ENCODE measurements at places on chromosomes 6 and 20.

GRCh38 chr20:11035211-11035610 lies 361.4 kb upstream of the JAG1 start:
- DNase-seq: no peak

DNA sequence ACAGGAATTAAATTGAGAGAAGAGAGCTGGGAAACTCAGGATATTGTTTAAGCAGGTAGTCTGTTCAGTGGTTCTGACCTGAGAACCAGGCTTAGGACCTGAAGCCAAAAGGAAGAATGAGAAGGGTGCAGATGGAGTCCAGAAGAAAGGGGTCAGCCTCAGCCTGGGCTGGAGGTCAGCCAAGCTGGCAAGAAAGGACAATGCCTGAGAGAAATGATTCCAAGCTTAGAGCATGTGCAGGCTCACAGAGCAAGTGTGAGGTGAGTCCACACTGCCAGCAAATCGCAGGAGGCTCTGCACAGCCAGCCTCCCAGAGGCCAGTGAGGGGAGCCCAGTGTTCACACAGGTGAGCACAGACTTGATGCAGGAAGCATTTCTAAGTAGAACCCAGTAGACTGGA lies 47.3 kb downstream of the DAAM2 start:
- DNase-seq: no peak

GRCh38 chr20:58143531-58143930 lies 84.9 kb downstream of the ANKRD60 start:
- DNase-seq: no peak

- DNase-seq: no peak
These were observed 49.4 kb downstream of the PSMG4 start for GRCh38 chr6:3308106-3308505.

DNA sequence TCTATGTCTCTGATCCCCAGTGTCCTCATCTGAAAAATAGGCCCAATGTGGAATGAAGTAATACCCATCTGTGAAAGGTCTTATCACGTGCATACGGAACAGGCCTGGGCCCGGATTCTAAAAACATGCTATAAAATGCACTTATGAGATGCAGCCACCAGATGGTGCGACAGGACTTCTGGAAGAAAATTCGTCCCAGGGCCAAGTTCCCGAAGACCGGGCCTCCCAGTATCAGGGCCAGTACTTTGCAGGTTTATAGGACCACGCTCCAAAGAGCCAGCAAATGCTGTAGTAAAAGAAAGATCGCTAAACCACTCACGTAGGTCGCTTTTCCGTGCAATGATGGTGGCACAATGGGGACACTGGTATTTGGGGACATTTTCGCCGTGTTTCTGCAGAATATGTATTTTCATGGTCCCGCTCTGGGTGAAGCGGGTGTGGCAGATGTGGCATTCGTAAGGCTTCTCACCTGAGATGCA lies 10.6 kb downstream of the CTCFL start:
- no peak for DNase-seq

GRCh38 chr6:131565056-131565455 lies 8.0 kb upstream of the ARG1 start:
- DNase-seq: no peak

DNA sequence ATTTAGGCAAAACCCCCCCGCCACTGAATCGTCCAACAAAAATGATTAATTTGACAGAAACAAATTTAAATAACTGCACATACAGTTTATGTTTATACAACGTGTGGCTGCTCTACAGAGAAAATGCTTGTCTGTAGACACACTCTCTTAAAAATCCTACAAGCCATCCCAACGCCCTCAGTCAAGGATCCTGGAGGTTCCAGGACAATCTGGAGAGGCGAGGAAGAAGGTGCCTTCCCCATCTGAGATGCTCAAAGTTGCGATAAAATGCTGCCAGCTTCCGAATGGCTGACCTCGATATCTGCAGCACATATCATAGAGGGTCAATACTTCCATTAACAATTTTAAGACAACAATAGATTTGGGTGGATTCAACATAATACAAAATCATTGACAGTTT lies 25.3 kb downstream of the ZNF217 start:
- DNase-seq: no peak

GRCh38 chr6:112049026-112049799 lies 4.7 kb upstream of the CCN6 start:
- no peak for DNase-seq

DNA sequence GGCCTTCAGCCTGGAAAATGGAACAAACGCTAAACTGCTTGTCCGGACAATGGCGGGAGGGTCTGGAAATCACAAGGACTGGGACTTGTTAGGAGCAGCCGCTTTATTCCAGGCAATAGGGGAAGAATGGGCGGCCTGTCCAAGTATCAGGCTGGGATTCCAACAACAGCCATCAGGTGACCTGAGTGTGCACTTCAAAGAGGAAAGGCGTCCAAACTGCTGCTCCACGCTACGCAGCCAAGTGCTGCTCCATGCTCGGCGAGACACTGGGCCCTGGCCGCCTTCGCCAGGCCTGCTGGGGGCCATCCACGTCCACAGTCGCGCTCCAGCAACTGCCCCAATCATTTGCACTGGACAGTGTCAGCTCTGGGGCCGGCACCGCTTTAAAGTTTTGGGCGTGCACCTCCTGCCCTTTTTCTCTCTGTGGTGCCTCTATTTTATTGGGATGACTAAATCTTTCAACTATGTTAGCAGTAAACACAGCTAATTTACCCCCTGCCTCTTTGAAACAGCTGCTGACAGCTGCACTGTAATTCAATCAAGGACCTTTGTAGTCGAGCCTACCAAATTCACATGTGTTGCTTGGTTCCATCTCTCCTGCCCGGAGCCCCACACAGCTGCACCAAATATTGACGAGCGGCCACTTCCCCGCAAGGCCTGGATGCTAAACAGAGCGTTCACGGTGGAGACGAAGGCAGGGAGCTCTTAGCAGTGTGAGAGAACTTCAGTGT lies 98.3 kb downstream of the BMP7 start:
- DNase-seq: no peak

DNA sequence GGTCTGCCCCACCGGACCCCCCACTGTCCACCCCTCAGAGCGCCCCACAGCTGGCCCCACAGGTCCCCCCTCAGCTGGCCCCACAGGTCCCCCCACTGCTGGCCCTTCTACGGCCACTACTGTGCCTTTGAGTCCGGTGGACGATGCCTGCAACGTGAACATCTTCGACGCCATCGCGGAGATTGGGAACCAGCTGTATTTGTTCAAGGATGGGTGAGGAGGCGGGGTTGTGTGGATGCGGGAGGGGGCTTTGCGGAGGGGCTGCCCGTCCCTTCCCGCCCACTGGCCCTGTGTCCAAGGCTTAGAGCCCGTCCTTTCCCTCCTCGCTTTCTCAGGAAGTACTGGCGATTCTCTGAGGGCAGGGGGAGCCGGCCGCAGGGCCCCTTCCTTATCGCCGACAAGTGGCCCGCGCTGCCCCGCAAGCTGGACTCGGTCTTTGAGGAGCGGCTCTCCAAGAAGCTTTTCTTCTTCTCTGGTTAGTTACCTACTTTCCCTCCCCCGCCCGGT lies 4.7 kb downstream of the MMP9 start:
- DNase-seq: no peak

GRCh38 chr6:30006170-30007131 lies 54.6 kb upstream of the POLR1H start:
- no peak for DNase-seq

DNA sequence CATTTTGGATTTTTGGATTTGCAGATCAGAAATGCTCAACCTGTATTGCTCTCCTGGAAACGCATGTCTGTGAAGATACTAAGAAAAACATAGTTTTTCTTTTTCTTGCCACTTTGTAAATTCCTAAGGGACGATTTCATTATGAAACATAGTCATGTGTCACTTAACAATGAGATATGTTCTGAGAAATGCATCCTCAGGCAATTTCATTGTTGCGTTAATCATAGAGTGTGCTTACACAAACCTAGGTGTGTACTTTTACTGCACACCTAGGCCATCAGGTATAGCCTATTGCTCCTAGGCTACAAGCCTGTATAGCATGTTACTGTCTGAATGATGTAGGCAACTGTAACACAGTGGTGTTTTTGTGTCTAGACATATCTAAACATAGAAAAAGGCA lies 13.4 kb upstream of the THEMIS start:
- DNase-seq: no peak

GRCh38 chr6:123875784-123876183 lies 72.1 kb downstream of the NKAIN2 start:
- DNase-seq: no peak

DNA sequence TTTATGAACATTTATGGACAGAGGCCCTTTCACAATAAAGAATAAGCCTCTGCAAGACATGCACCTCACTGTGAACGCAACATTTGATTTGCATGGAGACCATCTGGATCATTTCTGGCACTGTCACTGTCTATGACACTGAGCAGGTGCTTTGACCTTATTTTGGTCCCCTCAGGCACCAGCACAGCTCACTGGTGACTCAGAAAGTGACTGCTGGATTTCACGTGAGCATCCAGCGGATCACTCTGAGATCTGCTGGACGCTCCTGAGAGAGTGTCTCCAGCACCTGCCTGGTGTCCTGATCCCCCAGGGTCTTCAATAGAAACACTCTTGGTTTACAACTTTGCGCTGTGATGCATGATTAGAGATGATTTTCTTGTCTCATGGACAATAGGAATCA lies 375.7 kb downstream of the TENT5A start:
- DNase-seq: no peak

DNA sequence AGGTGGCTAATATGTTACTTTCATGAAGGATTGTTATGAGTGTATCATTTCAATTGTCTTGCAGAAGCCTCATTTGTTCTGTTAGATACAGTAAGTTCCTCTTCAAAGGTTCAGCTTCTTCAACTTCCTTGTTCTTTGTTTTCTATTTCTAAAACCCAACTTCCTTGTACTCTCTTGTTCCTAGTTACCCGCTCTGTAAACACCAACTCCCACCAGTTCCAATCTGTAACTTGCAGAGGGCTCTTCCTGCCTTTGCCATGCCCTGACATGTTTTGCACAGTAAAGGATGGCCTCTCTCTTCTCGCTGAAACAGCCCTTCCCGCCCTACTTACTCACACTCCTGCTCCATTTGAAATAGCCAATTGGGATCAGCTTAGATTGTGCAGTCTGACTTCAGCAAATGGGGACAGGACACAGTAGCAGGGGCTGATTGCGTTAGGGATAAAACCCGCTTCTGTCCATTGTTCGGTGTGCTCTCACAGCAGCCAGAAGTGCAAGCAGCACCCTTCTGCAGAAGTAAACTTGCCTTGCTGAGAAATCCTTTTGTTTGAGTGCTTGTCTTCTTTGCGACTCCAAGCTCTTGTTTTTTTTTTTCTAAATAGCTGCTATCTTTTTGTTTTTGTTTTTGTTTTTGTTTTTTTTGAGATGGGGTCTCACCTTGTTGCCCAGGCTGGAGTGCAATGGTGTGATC lies 45.9 kb upstream of the POU5F1 start:
- DNase-seq: no peak
